ENCODE measurements at places on chromosomes 2 and 18.

DNA sequence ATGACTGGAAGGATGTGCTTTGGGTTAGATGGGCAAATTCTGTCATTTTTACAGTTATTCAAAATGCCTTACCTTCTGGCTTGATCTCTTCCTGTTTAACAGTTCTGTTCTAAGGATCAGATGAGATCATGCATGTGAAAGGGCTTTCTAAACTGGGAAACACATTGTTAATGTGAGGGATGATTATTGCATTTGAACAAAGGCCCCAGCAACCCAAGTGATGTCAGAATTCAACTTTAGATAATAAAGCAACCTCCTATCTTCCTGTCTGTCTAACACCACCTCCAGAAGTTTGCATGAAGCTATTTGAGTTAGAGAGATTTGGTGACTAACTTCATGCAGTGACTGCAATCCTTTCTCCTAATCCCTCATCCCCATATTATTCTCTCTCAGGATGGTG lies 77.8 kb upstream of the B3GNT2 start:
- no peak for DNase-seq

DNA sequence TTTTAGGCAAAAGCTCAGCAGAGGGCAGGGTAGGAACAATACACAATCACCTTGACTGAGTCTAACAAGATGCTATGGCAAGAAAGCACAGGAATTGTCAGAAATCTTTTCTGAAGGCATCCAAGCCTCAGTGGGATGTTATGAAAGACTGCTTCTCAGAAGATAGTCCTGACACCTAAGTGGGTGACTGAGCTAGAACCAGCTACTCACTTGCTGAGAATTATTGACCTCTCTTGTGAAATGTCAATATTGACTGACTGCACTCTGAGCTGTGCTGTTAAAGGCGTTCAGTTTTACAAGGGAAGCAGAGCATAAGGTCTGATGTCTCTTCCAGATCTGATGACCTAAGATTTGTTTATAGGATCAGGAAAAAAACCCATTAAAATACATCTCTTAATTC lies 46.1 kb downstream of the TACR1 start:
- no peak for DNase-seq

GRCh38 chr2:52960881-52961280 lies 806.7 kb upstream of the CHAC2 start:
- no peak for DNase-seq

DNA sequence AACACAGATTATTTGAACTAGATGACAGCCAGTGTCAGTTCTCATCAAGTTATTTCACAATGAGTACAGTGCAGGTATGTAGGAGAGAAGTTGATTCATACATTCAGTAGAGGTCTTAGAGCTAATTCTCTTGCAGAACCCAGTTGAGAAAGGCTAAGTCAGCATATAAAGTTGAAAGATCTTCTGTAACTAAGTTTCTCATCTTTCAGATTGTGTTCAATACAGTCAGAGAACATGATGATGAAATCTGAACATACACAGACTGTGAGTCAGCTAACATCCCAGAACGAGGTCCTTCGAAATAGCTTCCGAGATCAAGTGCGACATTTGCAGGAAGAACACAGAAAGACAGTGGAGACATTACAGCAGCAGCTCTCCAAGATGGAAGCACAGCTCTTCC lies 41.9 kb upstream of the LIMS1 start:
- DNase-seq: no peak

GRCh38 chr2:212494418-212495020 lies 44.1 kb downstream of the ERBB4 start:
- DNase-seq: no peak

DNA sequence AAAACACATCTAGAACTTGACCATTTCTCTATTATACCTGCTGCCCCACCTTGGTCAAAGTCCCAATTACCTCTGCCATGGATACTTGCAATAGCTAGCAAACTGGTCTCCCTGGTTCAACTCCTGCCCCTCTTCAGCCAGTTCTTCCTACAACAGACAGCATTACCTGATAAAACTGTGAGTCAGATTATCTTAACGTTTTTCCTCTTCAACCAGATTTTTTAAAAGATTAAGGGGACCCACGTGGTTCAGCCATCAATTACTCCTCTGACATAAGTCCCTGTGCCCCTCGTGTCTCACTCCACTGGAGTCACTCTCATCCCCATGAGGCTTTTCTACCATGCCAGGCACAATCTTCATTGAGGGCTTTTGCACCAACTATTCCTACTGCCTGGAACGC lies 5.3 kb upstream of the ARHGAP15 start:
- DNase-seq: no peak

GRCh38 chr2:100518801-100519200 lies 44.0 kb upstream of the PDCL3 start:
- DNase-seq: no peak

DNA sequence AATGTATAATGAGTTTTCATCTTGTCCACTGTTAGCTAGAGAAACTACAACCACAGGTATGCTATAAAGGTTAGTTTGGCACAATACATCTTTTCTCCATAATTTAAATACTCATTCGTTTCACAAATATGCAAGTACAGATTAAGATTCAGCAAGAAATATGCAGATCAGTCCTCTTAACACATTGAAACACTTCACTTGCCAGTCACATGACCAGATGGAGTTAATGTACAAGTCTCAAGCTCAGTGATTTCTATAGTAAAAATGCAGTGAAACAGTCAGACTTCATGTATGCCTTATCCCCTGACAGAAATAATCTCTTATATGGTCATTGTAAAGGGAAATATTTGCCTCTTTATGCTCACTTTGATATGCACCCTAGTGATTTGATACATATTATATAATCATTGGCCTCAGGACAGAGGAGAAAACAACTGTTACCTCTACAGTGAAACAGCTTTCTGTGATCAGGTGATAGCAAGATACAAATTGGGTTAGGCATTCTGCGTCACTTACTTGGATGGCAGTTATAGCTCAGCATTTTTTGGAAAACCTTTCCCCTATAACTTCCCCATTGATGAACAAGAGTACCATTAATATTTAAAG lies 104.6 kb downstream of the TCF4 start:
- DNase-seq: no peak

GRCh38 chr2:231294571-231295362 lies 96.3 kb downstream of the ARMC9 start:
- DNase-seq: no peak

- DNase-seq: no peak
Observed at GRCh38 chr2:206202446-206202845, 42.8 kb downstream of the EEF1B2 start.

GRCh38 chr2:170975127-170975942 lies 46.3 kb downstream of the GORASP2 start:
- DNase-seq: no peak

- no peak for DNase-seq
Observed at GRCh38 chr2:102304268-102304667, 7.1 kb upstream of the IL1RL1 start.

DNA sequence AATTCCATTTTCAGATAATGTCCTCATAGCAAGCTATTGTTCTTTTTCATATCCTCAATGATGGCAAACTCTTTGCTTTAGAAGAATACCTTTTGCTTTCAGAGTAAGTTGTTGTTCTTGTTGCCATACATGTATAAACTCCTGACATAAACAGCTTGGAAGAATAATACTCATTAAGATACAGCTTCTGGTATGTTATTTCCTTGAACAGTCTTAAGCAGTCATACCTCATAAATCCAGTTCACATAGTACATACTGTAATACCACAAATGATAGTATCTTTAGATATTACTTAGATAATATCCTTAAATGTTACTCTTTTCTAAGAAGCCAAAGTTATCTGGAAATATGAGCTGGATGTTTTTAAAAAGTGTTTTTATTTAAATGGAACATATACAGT lies 23.2 kb downstream of the METTL8 start:
- no peak for DNase-seq

DNA sequence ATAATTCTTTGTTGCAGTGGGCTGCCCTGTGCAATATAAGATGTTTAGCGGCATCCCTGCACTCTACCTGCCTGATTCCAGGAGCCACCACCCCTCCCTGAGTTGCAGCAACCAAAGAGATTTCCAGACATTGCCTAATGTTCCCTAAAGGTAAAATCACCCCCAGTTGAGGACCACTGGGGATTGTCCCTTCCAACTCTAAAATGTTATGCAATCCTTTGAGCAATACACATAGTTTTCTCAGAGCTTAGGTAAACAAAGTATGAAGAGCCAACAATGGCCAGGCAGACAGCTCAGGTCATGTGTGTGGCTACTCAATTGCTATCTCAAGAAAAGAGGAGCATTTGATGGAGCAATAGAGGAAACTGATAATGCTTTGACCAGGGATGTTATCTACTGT lies 87.0 kb downstream of the XDH start:
- DNase-seq: no peak

- DNase-seq: no peak
Observed at GRCh38 chr2:176260689-176261088, 8.6 kb upstream of the MTX2 start.

DNA sequence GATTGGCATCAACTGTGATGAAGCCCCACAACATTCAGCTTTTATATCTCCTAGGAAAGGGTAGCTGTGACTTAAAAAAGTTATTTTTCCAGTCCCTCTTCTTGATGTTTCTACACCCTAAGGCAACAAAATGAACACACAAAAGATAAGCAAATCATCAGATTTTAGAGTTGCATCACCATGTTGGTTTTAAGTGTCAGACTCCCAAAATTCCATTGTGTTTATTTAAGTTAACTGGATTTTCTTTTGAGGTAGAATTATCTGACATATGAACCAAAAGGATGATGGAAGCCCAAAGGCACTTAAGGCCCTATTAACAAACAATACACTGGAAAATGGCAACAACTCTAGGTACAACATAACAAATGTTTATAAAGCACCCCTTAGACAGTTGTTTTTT lies 261.7 kb upstream of the SLC39A10 start:
- DNase-seq: no peak

GRCh38 chr2:233803994-233804393 lies 25.9 kb downstream of the MROH2A start:
- DNase-seq: no peak

DNA sequence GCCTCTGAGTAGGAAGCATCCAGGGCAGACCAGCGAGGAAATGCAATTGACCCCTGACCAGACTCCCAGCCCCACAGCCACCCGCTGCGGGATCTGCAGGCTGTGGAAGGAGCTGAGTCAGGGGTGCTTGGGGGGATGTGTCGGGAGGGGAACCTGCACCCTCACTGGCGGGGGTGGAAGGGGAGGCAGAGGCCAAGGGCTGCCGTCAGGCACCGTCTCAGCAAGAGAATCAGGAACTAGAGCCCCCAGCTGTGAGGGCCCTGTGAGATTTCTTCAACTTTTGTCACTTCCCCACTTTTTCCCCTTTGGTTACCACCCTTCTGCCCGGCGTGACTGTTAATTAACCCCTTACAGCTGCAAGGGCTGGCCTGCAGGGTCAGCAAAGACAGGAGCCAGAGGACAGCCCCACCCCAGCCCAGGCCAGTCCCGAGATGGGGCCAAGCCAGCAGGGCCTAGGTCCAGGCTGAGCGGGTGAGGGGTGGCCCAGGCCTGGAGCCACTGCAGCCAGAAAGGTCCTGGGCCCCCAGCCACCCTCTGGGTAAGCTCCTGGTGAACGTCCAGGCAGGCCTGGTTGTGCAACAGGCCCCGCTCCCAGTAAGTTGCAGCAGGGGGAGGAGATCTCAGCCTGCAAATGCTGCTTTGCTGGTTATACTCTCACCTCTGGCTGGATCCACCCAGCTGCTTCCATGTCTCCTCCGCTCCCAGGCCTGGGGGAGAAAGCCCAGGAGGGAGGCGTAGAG lies 147.0 kb upstream of the ID2 start:
- no peak for DNase-seq

GRCh38 chr2:48085888-48086287 lies 179.6 kb upstream of the FBXO11 start:
- no peak for DNase-seq

- no peak for DNase-seq
Observed at GRCh38 chr18:63578357-63578958, 8.7 kb upstream of the SERPINB13 start.

DNA sequence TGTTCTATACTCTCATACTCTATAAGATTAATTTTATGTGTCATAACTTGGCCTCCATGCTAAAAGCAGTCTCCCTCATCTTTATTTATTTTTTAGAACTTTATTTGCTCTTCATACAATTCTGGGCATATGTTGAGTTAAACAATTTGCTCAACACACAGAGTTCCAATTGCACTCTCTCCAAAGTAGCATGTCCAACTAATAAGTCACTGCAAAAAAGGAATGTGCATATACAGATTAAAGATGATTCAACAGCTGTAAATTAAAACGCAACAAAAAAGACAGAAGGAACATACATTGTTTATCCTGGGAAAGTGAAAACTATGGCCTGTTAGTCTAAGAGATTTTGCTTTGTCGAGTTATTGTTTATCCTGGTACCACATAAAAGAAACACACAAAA lies 277.7 kb upstream of the ACVR2A start:
- no peak for DNase-seq

DNA sequence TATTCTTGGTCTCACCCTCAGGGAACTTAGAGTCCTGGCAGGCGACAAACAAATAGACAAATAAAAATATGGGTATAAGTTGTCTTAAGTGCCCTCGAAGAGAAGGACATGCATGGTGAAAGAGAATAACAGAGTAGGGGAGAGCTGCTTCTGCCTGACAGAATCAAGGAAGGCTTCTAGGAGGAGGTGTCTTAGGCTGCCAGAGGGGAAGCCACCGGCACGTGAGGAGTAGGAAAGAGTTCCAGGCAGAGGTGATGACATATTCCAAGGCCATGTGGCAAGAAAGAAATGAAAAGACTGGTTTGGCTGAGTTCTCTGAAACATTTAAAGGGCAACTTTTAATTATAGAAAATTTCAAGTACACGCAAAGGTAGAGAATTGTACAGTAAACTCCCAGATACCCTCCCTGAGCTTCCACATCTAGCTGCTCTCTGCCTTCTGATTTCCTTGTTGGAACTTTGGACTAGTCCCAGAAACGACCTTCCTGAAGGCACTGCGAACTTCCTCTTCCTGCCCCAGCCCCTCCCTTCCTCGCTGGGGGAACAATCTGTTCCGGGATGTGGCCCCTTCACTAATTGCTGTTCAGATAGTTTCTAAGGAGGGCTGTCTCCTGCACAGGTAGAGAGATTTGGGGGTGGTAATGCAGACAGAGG lies 91.7 kb downstream of the DYSF start:
- no peak for DNase-seq

Data from stimulated activated CD4-positive, alpha-beta T cell treated with anti-CD3 and anti-CD28 coated beads, Interleukin-4, amount 100 ng/mL, for 4 hours (primary cell).